ENCODE measurements at places on chromosomes 5 and 9. TPM values are rescaled to one million over a fixed set of nuclear protein-coding genes. Genes with fewer than 3 reads are reported as not detected.

- DNase-seq = no peak
These were observed 15.9 kb downstream of the TAL2 start for GRCh38 chr9:105678163-105678562.

DNA sequence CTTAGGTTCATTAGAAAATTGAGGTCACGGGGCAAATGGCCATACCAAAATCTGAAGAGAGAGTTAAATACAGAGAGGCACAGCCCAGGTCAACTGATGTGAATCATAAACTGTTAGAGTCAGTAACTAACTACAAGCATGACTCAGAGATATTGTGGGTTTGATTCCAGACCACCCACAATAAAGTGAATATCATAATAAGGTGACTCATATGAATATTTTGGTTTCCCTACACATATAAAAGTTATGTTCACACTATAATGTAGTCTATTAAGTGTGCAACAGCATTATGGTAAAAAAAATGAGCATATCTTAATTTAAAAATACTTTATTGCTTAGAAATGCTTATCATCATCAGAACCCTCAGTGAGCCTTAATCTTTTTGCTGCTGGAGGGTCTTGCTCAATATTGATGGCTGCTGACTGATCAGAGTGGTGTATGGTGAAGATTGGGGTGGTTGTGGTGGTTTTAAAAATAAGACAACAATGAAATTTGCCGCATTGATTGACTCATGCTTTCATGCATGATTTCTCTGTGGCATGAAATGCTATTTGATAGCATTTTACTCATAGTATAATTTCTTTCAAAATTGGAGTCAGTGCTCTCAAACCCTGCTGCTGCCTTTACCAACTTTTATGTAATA, 53.1 kb upstream of the EDIL3 start:
- DNase-seq = no peak

DNA sequence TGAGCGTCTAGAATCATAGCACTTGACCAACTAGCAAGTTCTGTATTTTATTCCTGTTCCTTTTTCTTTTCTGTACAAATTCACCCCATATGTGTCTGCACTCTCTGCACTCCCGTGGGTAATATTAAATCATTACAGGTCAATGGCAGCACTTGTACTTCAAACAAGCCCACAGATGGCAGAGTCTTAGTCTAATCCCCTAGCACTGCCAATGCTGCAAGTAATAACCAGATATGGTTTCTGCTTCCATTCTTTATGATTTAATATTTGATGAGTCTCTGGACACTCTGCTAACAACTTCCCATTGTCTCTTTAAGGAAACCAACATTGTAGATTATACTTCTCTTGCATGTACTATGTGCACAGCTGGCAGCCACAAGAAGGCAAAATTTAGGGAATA, 343.8 kb upstream of the CHD1 start:
- DNase-seq = no peak

DNA sequence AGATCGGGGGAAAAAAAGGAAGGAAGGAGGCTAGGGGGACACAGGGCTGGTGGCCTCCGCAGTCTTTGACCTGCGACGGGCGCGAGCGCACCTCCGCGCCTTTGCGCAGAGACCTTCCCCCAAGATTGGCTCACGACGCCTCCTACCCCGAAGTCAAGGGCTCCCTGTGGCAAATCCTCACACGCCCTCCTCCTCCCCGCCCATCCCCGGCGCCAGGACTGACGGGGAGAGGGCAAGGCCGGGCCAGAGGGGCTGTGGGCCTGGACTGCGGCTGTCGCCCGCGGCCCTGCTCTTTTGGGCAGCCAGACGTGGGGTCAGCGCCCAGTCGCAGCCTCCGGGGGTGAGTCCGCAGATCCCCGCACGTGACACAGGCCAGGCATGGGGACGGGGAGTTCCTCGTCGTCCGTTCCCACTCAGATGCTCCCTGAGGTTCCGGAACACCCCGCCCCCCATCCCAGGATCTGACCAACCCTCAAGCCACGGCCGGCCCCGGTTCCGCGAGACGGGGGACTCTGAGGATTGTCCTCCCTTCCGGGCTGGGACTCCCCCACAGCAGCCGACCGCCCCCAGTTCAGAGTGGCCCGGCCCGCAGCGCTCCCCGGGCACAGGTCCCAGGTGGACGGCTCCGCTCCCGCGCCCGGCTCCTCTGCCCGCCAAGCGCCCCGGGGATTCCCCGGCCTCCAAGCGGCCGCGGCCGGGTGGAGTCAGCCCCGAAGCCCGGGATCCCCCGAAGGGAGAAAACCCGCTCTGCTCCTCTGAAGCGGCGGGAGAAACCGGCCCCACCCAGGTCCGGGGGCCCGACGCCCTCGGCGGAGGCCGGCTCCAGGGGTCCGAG, 543 bp upstream of the ANKRD33B start:
- DNase-seq = no peak

- no peak for DNase-seq
These were observed 108.5 kb downstream of the NFIB start for GRCh38 chr9:14205463-14205862.

- DNase-seq = no peak
These were observed 58.3 kb upstream of the AKNA start for GRCh38 chr9:114446036-114446435.

DNA sequence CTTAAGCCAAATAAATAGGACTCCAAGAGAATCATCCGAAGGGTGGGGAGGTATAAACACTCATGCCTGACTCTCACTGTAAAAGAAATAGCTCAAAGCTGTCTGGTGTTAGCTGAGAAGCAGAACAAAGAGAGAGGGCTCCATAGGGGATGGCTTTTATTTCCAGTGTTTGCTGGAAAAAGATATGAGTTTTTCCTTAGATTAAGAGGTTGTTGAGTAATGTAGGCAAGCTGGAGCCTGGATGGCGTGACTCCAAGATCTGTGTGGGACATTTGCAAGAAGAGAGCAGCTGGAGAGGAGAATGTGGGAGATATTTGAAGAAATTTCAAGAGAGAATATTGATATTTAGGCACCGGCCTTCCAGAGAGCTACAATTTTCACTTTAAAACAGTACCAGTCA, 793.7 kb upstream of the RGMB start:
- DNase-seq = no peak

DNA sequence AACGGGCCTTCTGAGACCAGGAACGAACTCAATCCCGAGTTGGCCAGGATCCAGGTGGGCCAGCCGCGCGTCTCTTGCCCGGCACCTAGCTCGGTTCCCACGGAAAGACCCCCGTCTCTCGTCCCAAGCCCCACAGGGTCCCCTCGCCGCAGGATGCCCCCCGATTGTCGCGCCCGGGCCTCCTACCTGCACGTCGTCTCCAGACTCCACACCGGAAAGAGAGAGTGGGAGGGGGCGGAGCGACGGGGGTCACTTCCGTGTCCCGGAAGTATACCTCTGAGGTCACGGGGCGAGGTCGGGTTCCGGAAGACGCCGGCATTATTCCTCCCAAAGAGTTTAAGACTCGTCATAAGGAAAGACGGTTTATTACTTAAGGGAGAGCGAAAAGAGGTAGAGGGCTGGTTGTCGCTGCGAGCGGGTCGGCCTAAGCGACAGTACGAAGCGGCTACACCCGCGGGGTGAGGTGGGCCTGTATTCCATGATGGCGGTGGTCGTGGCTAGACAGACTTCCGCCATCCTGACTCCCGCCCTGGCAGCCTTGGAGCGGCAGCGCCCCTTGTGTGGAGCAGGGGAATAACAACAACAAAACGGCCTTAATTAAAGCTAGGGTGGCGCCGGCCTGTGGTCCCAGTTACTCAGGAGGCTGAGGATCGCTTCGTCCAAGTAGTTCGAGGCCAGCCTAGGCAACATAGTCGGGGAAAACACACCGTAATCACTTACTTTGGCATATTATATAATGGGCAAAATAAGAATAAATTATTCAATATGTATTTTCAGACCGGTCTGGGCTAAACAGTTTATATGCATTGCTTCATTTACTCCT, at the start of gene RPS14:
Gene RPS14 (minus strand): TSS at position 223 of the 823 bp plus-strand sequence. CDS start 2,006 bp downstream, outside the sequence.
- DNase-seq = peak; percentile 92

- DNase-seq = peak; percentile 77
These were observed 3.1 kb upstream of the GNPDA1 start for GRCh38 chr5:142015781-142016533.

- no peak for DNase-seq
These were observed 53.0 kb downstream of the TEK start for GRCh38 chr9:27162045-27162444.

GRCh38 chr9:38339087-38339486, 53.4 kb upstream of the ALDH1B1 start:
- peak; percentile 52 for DNase-seq

DNA sequence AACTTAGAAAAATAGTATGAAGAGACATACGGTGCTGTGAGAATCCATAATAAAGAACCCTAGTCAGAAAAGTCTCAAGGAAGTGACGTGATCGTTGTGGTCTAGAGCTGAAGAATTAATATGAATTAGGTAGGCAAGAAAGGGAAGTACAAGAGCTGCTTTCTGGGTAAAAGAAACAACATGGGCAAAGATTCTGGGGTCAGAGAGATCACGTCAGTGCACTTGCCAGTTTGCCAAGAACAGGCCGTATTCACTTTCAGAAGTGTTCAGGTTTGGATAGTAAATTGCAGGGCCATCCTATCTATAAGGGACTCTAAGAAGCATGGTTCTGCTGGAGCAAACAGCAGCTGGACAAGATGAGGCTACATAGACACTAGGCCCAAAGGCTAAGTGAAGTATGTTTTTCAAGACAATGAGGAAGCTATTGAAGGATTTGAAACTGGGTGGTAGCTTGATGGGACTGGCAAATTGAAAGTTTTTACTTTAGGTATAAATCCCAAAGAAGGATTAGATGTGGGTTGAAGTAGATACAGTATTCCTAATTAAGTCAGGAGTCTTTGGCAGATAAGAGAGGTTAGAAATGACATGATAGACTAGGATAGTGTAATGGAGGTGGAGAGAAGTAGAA, 4.8 kb upstream of the CHD1 start:
- DNase-seq = peak; percentile 87

C5orf58 gene
- polyA plus RNA-seq = 0.46 TPM

PDLIM4 gene
- polyA plus RNA-seq = not detected

ACOT12 gene
- not detected for polyA plus RNA-seq

PCDH1 gene
- not detected for polyA plus RNA-seq

FBP2 gene
- polyA plus RNA-seq = not detected

ANXA2R gene
- 6.4 TPM for polyA plus RNA-seq

INSYN2B gene
- polyA plus RNA-seq = 0.17 TPM
